ENCODE measurements at places on chromosomes 16 and 17.

DNA sequence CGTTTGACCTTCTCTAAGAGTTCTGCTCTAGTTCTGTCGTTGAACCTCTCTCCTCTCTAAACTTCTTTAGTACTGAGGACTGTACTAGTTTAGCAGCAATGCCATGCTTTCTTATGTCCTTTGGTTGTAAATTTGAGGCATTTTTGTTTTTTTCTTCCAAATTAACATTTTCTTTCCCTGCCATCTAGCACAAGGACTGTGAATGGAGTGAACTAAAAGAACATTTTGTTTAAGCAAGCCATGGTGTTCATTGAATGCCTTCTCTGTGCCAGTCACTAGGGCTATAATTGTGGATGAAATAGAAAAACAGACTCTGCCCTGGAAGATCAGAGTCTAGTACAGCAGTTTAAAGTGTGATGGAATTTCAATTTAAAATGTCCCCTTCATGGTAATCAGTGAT lies 137.9 kb downstream of the FTO start:
- DNase-seq = no peak

- peak; percentile 40 for DNase-seq
Observed at GRCh38 chr16:68064791-68065365, 20.3 kb upstream of the NFATC3 start.

- DNase-seq = no peak
Observed at GRCh38 chr16:3475604-3476375, 19.5 kb downstream of the C16orf90 start.

- no peak for DNase-seq
Observed at GRCh38 chr17:43988301-43988700, 16.1 kb upstream of the NAGS start.

DNA sequence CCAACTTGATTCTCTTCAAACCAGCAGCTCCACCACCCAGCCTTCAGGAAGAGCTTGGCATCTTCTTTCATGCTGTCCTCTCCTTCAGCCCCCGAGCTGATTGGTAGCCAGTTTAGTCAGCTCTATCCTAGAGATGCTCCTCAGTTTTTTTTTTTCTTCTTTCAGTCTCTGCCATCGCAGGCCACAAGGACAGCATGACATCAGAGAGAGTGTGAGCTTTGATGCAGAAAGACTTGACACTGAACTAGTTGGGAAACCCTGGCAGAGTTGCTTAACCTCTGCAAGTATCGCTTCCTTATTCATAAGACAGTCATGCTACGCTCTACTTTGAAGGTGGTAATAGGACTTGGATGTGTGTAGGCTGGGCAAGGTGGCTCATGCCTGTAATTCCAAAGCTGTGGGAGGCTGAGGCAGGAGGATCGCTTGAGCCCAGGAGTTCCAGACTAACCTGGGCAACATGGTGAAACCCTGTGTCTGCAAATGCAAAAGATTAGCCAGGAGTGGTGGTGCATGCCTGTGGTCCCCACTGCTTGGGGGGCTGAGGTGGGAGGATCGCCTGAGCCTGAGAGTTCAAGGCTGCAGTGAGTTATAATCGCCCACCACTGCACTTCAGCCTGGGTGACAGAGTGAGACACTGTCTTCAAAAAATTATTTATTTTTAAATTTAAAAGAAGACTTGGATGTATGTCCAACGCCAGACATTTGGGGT lies 2.6 kb downstream of the CD300LB start:
- DNase-seq = peak; percentile 47

DNA sequence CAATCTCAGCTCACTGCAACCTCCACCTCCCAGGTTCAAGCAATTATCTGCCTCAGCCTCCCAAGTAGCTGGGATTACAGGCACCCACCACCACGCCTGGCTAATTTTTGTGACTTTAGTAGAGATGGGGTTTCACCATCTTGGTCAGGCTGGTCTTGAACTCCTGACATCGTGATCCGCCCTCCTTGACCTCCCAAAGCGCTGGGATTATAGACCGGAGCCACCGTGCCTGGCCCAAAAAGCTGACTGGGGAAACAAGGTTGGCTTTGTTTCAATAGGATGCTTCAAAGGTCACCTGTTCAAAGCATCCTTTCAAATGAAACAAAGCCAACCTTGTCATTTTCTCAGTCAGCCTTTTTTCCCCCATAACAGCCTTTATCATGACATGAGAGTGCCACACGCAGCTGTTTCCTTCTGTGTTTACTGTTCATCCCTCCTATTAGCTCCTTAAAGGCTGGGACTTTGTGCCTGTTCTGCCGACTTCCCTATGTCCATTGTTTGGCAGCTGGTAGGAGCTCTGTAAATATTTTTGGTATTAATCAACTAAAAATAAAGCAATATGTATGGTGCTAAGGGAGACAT lies 51.1 kb downstream of the ADAMTS18 start:
- DNase-seq = no peak

DNA sequence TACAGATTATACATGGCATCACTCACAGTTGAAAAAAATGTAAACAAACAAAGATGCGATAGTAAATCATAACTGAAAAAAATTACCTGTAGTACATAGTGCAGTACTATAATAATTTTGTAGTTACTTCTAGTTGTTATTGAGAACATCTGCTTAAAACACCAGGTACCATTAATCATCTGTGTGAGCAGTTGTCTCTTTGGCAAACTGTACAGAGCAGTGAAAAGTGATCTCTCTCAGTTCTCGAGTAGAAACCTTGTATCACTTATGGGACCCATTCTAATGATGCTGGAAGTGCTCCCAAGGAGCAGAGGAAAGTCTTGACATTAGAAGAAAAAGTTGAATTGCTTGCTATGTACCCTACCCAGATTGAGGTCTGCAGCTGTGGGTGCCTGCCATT lies 8.9 kb upstream of the TENT4B start:
- no peak for DNase-seq

DNA sequence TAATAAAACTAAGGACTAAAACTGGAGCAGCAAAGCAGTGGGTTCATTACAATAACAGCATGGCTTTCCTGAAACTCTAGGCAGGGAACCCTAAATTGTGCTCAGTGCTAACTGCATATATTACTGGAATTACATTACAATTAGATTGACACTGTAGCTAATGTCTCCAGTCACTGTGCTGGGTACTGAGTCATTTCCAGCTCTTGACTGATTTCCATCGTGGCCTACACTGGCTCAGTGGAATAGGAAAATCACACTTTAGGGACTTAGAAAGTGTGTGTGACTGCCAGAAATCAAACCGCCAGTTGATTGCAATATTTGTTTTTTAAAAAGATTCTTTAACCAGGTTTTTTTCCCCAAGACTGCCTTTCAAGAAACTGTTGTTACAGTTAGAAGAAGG lies 1447.4 kb upstream of the GOT2 start:
- no peak for DNase-seq

DNA sequence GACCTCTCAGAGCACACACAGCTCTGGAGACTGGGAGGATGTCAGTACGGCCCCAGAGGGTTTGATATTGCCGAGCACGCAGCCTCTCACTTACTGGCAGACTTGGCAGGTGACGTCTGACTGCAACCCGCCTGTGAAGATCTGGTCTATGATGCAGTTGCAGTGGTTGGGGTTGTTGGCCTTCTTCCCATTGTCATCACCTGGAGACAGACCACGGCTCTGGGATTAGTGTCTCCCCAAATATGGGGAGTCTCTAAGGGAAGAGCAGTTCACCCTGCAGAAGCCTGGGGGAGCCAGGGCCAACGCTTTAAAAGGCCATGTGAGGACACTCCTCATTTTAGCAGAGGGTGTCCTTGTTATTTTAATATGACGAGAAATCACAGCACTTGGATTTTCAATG lies 30.1 kb downstream of the USP22 start:
- no peak for DNase-seq

GRCh38 chr16:11360641-11361373 lies 15.5 kb downstream of the RMI2 start:
- no peak for DNase-seq

DNA sequence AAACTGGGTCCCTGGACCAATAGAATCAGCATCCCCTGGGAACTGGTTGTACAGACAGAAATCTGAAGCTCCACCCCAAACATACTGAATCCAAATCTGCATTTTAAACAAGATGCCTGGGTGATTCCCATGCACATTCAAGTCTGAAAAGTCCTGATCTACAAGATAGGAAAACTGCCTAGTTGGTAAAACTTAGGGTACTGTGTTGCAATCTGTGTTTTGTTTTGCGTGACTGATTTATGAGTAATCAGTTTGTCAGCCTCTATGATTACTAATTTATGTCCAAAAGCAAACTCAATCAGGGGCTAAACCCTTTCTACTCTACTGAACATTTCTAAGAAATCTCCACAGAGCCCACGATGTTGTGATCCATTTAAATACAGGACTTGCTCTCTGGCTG lies 103.8 kb downstream of the YPEL2 start:
- no peak for DNase-seq

DNA sequence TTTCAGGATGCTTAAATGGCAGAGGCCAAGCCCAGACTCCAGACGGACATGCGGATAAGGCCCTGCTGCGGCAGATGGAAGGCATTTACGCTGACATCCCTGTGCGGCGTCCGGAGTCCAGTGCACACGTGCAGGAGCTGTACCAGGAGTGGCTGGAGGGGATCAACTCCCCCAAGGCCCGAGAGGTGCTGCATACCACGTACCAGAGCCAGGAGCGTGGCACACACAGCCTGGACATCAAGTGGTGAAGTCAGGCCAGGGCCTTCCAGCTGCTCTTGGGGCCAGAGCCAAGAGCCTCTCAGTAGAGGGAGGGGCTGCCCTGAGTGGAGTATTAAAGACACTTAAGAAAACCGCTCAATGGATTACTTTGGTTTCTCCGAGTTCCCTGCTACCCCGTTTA lies 29.4 kb downstream of the NARF start:
- DNase-seq = no peak
